ENCODE measurements at places on chromosomes 11 and 22.
A peak's percentile ranks its signal among the peaks of the same experiment; 100 is the strongest.

GRCh38 chr22:46386312-46386711 is 50.8 kb downstream of the TRMU start:
- no peak for DNase-seq

DNA sequence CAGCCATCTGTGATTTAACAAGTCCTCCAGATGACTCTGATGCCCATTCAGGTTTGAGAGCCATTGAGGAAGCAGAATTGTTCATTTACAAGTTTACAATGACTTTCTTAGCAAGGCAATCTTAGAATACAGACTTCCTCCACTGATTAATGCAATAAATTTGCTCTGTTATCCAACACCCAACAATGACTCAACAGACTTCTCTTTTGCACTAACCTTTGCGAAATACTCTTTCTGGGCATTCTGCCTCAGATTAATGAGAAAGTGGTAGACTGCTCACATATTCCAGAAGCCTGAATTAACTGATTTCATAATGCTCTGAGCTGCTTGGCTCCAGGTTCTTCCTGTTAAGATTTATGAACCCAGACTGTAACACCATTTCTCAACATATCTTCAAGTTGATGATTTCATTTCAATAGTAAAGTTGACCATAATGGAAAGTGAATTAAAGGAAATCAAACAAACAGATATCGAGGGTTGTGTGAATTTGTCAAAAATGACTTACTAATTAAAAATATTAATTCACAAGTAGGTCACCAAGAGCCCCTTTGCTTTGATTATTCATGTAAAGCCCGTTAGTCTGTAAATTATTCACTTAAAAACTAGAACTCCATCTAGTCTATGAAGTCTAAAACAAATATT is 70.5 kb upstream of the BLID start:
- peak; percentile 95 for DNase-seq

GRCh38 chr11:17542249-17542648 is 2.0 kb downstream of the USH1C start:
- DNase-seq: no peak

DNA sequence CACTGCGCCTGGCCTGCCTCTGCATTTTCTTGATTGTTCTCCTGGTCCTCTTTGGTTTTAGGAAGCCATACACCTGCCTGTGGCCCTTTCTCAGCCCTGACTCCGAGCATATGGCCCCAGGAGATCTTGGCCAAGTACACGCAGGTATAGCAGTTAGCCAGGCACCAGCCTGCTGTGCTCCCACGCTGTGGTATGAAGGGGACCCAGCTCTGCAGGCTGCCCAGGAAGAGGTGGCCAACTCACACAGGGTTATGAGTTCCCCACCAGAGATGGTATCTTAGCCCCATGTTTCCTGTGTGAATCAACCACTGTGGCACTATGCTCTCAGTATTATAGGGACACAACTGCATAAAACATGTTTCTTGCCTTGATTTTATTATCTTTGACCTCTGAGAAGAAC is 31.1 kb downstream of the SGSM3 start:
- DNase-seq: no peak

- DNase-seq: no peak
Measured at GRCh38 chr11:12694183-12694531, 19.9 kb downstream of the TEAD1 start.

DNA sequence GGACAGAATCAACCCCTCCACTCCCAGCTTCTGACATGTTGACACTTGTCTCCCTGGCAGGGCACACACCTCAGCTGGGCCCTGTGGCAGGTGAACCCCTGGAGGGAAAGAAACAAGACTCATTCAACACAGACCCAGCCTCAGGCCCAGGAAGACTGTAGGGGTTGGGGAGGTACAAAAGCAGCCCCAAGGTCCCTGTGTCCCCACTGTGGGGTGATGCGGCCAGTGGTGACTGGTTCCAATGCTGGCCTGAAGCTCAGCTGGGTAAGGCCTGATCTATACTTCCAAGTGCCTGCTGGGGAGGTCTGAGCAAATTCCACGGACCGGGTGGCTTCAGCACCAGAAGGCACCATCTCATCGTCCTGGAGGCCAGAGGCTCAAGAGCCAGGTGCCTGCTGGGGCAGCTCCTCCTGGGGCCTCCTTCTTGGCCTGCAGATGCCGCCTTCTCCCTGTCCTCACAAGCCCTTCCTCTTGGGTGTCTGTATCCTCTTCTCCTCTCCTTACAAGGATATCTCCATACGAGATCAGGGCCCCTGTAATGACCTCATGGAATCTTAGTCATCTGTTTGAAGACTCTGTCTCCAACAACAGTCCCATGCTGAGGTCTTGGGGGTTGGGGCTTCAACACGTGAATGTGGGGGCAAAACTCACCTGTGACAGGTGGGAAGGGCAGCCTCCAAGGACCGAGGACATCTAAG is 1492.1 kb downstream of the BRD1 start:
- peak; percentile 7 for DNase-seq

- DNase-seq: no peak
Measured at GRCh38 chr22:20578192-20578591, 70.8 kb downstream of the MED15 start.

- no peak for DNase-seq
Measured at GRCh38 chr22:30182350-30182745, 64.2 kb downstream of the LIF start.

DNA sequence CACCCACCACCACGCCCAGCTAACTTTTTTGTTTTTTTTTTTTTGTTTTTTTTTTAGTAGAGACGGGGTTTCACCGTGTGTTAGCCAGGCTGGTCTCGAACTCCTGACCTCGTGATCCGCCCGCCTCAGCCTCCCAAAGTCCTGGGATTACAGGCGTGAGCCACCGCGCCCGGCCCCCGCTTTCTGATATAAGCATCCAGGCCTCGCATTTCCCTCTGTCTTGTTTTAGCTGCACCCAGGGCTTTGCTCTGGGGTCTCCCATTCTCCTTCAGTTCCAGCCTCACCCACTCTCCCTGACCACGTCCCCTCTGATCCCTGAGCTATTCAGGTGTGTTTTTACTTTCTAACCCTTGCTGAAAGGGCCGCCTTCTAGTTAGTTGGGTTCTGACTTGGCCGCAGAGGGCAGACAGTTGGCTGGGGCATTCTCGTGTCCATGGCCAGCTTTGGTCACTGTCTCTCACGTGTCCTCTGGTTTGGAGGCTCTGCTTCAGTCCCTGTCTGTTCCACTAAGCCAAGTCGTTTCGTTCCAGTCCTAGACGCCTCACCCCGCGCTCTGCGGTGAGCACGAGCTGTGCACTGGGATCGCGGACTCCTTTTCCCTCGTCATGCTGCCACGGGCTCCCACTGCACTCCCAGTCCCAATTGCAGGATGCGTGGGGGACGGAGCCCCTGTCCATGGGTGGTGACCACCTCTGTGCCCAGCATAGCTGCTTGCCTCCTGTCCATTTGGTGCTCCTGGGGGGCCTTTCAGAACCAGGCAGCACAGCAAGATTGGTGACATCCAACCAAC is 6.0 kb upstream of the TNNT3 start:
- DNase-seq: no peak

DNA sequence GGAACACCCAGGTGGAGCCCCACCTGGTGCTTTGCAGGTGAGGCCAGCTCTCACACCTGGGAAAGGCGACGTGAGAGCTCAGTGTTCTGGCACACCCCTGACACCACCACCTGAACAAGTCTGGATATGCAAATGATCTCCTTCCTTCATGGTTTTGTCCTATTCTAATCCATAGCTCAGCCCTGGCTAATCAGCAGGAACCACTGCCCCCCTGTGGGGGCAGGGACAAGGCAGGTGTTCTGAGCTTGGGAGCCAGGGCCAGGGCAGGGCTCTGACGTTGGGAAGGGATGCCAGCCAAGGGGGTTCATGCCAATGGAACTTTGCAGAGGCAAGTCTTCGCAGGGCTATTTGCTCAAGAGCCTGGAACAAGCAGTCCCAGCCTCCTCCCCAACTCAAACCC is 144.2 kb downstream of the TRIM29 start:
- DNase-seq: no peak

DNA sequence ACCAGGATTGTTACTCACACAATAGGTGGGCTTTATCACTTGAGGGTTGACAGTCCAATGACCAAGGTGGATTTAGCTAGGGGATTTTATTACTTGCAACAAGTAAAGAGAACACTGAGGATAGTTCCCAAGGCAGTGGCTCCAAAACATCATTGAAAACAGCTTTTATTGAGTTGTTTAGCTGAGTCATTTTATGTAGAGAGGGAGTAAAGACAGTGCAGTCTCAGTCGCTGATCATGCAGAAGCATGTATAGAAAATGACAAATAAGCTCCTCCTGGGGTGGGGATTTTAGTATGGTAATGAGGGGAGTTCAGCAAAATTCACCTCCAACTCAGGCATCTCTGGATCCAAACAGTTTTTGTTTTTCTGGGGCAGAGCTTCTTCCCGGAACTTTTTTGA is 163.0 kb upstream of the CCDC179 start:
- no peak for DNase-seq

GRCh38 chr22:30422481-30423300 is 2.9 kb upstream of the MTFP1 start:
- peak; percentile 76 for DNase-seq

- DNase-seq: no peak
Measured at GRCh38 chr11:47376525-47377371, 1.6 kb downstream of the SPI1 start.

- DNase-seq: no peak
Measured at GRCh38 chr11:66335531-66336233, 552 bp downstream of the RIN1 start.
